ENCODE measurements at places on chromosomes 5 and 9. TPM values are rescaled to one million over a fixed set of nuclear protein-coding genes. Genes with fewer than 3 reads are reported as not detected.

LRRC19 gene
- 0.64 TPM for total RNA-seq

ENC1 gene
- 15.0 TPM for total RNA-seq

CCDC69 gene
- total RNA-seq, result 81.9 TPM

GRCh38 chr5:58156973-58157701 is 302.7 kb downstream of the PLK2 start:
- H3K4me3 ChIP-seq, result no peak overlapping the region
- no peak overlapping the region for H3K27ac ChIP-seq
- no peaks in the 10 kb centered on the region for H3K36me3 ChIP-seq
- no peak for DNase-seq
- H3K27me3 ChIP-seq, result no peaks in the 10 kb centered on the region

DNA sequence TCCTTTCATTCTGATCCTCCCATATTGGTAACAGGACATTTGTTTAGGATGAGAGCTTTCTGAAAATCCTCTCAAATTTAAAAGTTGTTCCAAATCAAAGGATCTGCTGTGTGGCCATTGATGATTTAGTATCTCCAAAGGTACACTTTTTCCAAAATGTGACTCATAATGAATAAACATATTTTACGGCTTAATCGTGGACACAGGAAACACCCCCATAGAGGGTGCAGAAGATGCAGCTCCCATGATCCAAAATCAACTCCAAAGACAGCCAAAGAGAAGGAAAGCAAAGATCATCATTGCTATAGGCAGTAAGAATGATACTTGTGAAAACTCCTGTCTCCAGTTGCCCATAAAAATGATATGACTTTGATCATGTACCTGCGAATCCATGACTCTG is 239.7 kb downstream of the PIK3R1 start:
- DNase-seq, result no peak
- no peak overlapping the region for H3K4me3 ChIP-seq
- H3K27me3 ChIP-seq, result no peaks in the 10 kb centered on the region
- H3K4me1 ChIP-seq, result peaks cover 17% of the 10 kb centered on the region
- no peaks in the 10 kb centered on the region for H3K36me3 ChIP-seq
- no peak overlapping the region for H3K27ac ChIP-seq

JADE2 gene
- 86.7 TPM for total RNA-seq

GRCh38 chr9:110753731-110754231 is 85.2 kb downstream of the MUSK start:
- no peaks in the 10 kb centered on the region for H3K36me3 ChIP-seq
- no peaks in the 10 kb centered on the region for H3K27me3 ChIP-seq
- no peak overlapping the region for H3K4me3 ChIP-seq
- DNase-seq, result no peak
- no peak overlapping the region for H3K27ac ChIP-seq

LEAP2 gene
- total RNA-seq, result 0.69 TPM

- peak; percentile 65 for DNase-seq
- peak within 1 kb of the TSS; percentile 65 for H3K4me3 ChIP-seq
- H3K27me3 ChIP-seq, result no peaks in the 10 kb centered on the region
- no peaks in the 10 kb centered on the region for H3K36me3 ChIP-seq
Measured at GRCh38 chr5:111756581-111757354, at the start of gene NREP. Gene NREP (minus strand): TSS chr5:111757194. CDS start chr5:111755772, 1,422 bp downstream.

DNA sequence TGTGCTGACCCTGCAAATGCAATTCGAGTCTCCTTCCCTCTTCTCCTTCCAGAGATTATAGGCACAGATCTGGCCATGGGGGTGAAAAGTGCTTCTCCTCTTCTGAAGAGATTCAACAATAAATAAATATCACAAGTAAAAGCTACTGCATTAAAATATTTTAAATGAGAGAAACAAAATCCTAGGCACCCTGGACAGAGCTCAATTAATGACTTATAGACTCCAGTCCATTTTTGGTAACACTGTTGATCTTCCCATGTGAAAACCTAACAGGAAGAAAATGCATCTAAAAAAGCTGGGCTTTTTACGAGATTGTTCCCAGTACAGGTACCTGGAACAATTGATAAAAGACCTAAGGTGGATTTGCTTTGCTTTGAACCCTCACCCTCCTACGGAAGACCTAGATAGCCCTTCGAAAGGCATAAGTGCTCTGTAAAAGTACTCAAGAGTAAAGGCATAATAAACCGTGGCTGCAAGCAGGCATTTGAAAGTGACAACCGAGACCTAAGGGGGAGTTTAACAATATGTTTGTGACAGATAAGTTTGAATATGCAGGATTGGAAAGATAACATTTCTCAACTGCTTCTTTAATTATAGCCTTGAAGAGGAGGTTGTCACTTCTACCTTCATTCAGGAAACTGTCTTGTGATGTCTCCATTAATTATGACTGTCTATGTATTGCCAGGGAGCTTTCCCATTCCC is 29.4 kb upstream of the MED10 start:
- H3K4me1 ChIP-seq, result no peaks in the 10 kb centered on the region
- no peak overlapping the region for H3K4me3 ChIP-seq
- H3K27ac ChIP-seq, result no peak overlapping the region
- peaks cover 5% of the 10 kb centered on the region for H3K27me3 ChIP-seq
- no peaks in the 10 kb centered on the region for H3K36me3 ChIP-seq
- DNase-seq, result no peak

Data from upper lobe of right lung (tissue), 1 donor.